ENCODE measurements at places on chromosomes 4 and X. TPM values are rescaled to one million over a fixed set of nuclear protein-coding genes. Genes with fewer than 3 reads are reported as not detected.
A peak's percentile ranks its signal among the peaks of the same experiment; 100 is the strongest.

DNA sequence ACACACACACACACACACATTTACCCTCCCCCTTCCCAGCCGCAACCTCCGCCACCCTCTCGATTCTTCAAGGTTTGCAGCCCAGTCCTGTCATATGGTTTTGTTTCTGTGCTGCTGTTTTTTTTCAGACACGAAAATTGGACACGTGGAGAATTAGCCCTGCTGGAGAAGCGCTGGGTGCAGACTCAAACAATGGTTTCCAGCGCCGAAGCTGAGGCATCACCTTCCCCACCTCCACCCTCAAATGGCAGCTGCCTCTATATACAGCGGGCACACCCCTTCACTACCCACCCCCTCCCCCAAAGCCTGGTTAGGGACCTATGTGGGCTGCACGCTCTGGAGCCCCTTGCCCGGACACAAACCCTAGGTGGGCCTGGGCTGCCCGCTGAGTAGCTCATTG, 87.9 kb downstream of the BCOR start:
- DNase-seq = no peak

GRCh38 chrX:146224442-146224841, 406.8 kb downstream of the SLITRK2 start:
- no peak for DNase-seq

DNA sequence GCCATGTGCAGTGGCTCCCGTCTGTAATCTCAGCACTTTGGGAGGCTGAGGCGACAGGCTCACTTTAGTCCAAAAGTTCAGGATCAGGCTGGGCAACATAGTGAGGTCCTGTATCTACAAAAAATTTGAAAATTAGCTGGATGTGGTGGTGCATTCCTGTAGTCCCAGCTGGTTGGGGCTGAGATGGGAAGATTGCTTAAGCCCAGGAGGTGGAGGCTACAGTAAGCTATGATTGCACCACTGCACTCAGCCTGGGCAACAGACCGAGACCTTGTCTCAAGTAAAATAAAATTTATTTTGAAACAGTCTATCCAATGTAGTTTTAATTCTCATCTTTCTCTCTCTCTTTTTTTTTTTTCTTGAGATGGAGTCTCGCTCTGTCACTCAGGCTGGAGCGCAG, 21.1 kb downstream of the RBM10 start:
- no peak for DNase-seq

DNA sequence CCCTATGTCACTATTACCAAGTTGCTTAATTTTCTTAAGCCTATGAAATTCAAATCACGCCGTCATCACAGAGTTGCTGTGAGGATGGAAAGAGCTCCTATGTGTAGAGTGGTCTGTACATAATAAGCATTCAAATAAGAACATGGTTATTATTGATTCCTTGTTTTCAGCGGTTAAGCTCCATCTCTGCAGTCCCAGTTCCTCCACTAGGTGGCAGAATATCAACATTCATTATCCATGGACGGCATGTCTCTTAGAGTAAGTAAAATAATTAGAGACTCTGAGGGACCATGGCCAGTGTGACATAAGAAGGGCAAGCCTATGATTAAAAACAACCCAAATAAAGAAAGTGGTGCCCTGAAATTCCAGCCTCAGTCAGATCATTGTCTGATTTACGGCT, 132.5 kb upstream of the NHS start:
- peak; percentile 47 for DNase-seq

- DNase-seq = no peak
Observed at GRCh38 chr4:114519368-114519767, 79.2 kb upstream of the UGT8 start.

- DNase-seq = no peak
Observed at GRCh38 chrX:110698696-110699095, 96.9 kb downstream of the CHRDL1 start.

- DNase-seq = no peak
Observed at GRCh38 chrX:68749426-68749825, 79.4 kb upstream of the EFNB1 start.

GRCh38 chr4:52105276-52105675, 54.2 kb downstream of the SPATA18 start:
- DNase-seq = no peak

DNA sequence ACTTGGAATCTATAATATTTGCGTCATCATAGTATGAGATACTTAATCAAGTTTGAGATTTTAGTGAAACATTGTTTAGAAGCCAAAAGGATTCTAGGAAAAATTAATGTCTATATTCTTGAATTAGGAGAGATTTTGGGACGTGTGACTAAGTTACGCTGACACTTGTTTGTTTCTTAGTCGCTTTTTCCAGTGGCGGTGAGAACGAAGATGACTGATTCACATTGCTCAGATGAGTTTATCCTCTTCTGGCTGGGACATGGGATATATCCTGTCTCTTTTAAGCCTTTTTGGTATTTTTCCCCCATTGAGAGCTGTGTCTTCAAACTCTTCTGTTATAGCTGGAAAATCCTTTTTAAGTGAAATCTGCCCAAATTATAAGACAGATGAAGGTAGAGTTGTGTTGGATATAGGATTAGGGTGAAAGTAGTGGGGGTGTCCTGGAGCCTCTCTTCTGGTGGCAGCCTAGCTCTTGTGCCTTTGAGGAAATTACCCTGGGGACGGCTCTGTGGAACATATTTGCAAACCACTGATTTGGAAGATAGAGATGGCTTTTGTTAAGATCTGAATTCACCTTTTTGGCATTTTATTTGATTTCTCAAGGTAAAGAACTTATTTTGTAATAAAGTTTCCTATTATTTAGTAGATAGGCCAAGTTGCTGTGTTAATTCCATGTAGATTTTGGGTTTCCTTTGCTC, 49.7 kb downstream of the HTT start:
- DNase-seq = no peak

- DNase-seq = no peak
Observed at GRCh38 chrX:133897593-133898163, 87.7 kb downstream of the GPC3 start.

DNA sequence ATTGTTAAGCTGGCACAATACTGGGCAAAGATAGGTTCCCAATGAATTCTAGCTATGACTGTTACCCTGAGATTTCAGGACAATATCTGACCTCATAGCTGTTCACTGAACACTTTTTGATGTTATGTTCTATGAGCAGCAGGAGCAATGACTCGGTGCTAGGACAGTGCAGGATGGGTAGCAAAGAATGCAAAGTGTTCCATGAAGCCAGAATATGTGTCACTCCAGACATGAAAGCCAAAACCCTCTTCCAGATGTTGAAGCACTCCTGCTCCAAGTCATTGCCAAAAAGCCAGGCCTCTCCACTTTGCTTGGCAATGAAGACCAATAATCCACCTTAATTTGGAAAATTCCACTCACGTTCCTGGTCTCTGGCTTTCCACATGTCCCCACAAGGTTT, 300.9 kb upstream of the CPEB2 start:
- DNase-seq = no peak

DNA sequence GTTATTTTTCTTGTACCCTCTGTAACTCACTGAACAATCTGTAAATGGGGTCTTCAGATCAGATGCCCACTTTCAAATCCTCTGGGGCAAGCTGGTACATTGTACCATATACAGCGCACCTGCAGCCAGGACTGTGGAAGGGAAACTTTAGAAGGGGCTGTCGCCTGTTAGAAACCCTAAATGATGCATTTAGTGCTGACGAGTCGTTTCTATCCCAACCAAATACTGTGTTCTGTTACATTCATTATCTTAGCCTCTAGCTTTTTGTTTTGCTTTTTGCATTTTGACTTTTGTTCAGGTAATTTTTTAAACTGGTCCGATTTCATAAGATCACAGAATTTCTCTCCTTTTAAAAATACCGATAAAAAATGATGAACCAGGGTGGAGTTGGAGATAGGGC, 66.4 kb upstream of the AGA start:
- DNase-seq = no peak

DNA sequence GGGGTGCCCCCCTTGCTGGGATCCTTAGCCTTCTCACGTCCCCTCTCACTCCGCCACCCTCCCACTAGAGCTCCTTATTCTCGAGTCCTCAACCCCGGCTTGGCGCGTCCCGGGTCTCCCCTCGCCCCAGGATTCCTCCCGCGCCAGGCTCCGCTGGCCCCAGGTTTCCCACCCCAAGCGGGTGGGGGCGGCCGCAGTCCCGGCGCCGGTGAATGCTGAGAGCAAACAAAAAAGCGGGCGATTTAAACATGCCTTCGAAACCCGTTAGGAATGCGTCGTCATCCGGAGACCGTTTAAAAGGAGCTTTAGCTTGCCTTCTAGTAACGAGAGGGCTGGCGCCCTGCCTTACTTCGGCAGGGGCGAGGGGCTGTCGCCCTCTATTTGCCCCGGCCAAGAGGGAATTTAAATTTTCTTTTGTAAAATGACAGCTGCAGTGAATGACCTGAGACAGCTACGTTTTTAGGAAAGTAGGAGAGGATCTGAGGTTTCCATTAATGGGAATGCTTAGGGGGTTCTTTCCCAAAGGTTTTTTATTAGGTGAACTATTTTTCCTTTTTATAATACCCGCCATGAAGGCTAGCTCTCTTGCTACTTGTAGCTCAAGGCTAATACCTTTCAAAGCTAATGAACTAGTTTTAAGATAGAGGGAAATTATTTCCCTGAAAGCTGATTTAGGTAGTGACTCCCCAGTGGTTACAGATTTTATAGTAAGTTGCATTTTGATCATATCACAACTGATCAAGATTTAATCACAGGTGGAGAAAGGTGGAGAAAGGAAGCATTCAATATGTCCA, 3.1 kb downstream of the JADE1 start:
- DNase-seq = peak; percentile 40

GRCh38 chrX:77617206-77617605, 168.8 kb downstream of the ATRX start:
- DNase-seq = no peak

DNA sequence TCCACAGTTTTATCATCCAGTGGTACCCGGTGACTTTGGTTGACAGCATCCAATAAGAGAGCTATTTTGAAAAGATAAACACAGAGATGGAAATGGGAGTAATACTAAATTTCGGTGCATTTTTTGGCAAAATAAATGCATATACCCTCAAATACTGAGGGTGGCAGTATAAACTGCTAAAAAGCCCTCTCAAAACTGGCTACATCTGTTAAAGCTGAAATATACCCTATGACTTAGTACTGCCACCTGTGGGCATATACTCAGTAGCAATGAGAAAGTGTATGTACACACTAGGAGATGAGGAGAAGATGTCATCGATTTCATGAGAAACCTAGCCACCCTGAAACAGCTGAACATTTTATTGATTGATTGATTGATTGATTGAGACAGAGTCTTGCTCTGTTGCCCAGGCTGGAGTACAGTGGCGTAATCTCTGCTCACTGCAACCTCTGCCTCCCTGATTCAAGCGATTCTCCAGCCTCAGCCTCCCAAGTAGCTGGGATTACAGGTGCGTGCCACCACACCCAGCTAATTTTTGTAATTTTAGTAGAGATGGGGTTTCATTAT, 12.2 kb upstream of the TMEM128 start:
- no peak for DNase-seq

GRCh38 chr4:24103434-24104157, 213.7 kb upstream of the PPARGC1A start:
- DNase-seq = no peak

GRCh38 chr4:8841678-8842268, 29.9 kb downstream of the HMX1 start:
- DNase-seq = no peak

PNCK gene
- total RNA-seq = 5.4 TPM

ASB9 gene
- total RNA-seq = 1.6 TPM

CASK gene
- 81.9 TPM for total RNA-seq

FAM47A gene
- total RNA-seq = not detected

DIPK2B gene
- total RNA-seq = not detected
